Adrenal gland (tissue), 19 donors: ENCODE measurements at places on chromosomes 12 and 14. TPM values are rescaled to one million over a fixed set of nuclear protein-coding genes. Genes with fewer than 3 reads are reported as not detected.
A peak's percentile ranks its signal among the peaks of the same experiment; 100 is the strongest.

GRCh38 chr12:55847033-55847432 lies 4.3 kb upstream of the MMP19 start:
- no peak for DNase-seq

DNA sequence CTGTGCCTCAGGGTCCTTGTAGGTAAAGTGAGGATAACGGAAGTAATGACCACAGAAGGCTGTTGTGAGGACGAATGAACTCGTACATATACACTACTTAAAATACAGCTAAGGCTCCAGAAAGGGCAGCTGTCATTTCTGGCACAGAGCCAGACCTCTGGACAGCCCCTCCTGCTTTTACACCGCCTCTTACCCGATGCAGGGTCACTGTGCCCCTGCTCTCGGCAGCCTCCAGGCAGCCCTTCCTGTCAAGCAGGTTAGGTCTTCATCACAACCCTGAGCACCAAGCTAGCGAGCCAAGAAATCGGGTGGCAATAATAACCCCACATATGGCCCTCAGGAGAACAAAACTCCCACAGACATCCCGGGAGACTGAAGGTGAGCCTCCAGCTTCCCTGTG lies 8.5 kb downstream of the TMEM229B start:
- DNase-seq = no peak

- DNase-seq = no peak
Measured at GRCh38 chr14:75331471-75331870, 52.8 kb downstream of the FOS start.

DNA sequence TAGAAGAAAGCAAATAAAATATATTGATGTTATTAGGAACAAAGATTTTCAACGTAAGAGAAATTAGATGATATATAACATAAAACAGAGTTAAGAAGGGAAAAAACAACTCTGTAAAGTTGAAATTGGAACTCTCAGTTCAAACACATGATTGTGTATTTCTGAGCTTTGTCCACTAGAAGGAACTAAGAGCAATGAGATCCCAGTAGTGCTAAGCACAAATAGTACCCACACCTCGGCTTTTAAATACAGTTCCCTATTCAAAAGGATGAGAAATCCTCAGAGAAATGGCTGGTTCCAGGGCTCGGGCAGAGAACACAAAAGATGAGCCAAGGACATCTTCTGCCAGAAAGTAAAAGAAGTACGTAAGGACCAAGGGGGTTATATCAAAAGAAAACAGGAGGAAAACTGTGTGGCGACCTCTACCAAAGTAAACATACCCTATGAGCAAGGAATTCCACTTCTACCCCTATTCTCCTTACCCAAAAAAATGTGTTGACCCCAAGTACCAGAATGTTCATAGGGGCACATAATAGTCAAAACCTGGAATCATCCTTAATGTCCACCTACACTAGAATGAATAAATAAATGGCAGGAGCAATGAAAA lies 96.6 kb downstream of the SPTSSA start:
- no peak for DNase-seq

The GALNT8 gene
- 3.1 TPM for total RNA-seq

- DNase-seq = no peak
Measured at GRCh38 chr12:23376238-23376637, 573.2 kb downstream of the SOX5 start.

GRCh38 chr12:25583545-25583944 lies 30.5 kb upstream of the LMNTD1 start:
- DNase-seq = peak; percentile 65

- no peak for DNase-seq
Measured at GRCh38 chr14:103656756-103657133, 27.7 kb downstream of the KLC1 start.

- DNase-seq = no peak
Measured at GRCh38 chr14:90797451-90797850, 18.8 kb downstream of the TTC7B start.

The ETV6 gene
- 9.6 TPM for total RNA-seq

GRCh38 chr12:84911271-84912197 lies 1.1 kb downstream of the SLC6A15 start:
- no peak for DNase-seq

The C12orf50 gene
- total RNA-seq = not detected

The RBP5 gene
- 6.9 TPM for total RNA-seq

DNA sequence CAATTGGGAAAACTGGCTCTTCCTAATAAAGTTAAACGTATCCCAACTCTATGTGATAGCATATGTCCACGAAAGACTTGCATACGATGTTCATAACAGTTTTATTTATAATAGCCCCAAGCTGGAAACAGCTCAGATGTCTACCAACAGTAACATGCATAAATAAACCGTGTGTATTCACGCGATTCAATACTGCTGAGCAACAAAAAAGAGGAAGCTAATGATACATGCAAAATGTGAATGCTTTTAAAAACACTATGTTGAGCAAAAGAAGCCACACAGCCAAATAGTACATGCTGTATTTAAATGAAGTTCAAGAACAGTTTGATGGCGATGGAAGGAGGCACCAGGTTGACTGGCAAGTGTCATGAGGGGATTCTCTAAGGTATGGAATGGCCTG lies 55.7 kb downstream of the TRIM9 start:
- no peak for DNase-seq

The IL22 gene
- not detected for total RNA-seq

The SLC6A12 gene
- 0.33 TPM for total RNA-seq

The PAPLN gene
- total RNA-seq = 13.2 TPM

- no peak for DNase-seq
Measured at GRCh38 chr14:71800878-71801277, 131.4 kb upstream of the RGS6 start.

DNA sequence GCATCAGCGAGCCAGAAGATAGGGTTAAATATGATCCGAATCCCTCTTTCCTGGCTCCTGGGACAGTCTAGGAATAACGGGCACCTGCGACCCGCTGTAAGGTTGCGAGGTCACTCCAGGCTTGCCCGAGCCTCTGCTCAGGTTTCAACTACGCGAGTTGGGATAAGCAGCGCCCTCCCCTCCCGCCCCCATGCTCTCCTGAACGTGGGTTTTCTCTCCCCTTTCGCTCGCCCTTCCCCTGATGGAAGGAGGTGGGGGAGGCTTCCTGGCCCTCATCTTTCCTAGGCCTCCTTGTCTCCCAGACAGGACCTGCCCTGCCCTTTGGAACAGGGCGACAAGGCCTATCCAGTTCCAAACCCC lies 753 bp upstream of the ATP5MC2 start:
- DNase-seq = peak; percentile 50

DNA sequence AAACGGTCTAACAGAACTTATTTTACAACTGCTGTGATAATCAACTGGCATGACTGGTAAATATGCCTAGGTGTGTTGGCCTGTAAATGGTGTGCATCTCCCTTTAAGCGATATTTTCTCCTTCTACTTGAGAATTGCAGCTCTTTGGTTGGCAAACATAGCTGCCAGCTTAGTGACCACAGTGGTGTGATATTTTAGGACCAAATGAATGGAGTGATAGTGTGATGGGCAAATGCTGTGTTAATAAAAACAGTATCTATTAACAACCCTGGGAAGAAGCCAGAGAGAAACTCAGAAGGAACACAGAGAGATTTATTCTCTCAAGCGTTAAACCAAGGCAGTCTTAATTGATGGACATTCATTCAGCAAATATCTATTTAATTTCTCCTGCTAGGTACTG lies 278.4 kb downstream of the AACS start:
- no peak for DNase-seq

- no peak for DNase-seq
Measured at GRCh38 chr12:114961491-114961890, 277.5 kb upstream of the TBX3 start.

DNA sequence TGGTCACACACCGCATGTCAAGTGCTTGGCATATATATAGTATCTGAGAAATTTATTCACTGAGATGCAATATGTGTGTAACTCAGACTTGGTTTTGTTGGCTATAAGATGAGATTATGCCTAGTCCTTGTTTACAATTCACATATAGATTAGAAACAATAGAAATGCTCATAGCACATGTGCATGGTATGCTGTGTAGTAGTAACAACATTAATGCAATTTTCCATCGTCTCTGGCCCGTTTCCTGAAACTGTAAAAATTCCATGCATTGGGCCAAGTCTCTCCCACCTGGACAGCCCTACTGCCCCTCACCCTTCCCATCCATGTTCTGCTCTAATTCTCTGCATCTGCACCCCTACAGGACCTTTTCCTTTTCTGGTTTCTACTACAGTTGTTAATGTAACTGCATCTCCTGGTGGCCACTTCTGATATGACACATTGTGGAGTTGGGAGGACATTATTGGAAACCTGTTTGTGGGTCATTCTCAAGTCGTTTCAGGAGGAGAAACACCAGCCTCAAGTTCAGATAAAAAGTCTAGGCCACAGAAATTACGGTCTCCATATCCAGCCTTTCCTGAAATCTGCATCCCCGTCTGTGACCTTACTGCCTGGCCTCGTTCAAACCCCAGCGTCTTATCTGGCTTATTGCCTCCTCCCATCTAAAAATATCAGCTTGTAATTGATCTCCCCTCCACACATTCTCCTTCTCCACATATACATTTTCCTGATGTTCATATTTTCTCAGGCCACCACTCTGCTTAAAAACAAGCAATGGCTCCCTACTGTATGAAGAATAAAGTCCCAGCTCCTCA lies 37.5 kb downstream of the EMP1 start:
- peak; percentile 56 for DNase-seq

- no peak for DNase-seq
Measured at GRCh38 chr14:53621433-53621832, 335.2 kb downstream of the BMP4 start.

The TAS2R8 gene
- total RNA-seq = not detected

DNA sequence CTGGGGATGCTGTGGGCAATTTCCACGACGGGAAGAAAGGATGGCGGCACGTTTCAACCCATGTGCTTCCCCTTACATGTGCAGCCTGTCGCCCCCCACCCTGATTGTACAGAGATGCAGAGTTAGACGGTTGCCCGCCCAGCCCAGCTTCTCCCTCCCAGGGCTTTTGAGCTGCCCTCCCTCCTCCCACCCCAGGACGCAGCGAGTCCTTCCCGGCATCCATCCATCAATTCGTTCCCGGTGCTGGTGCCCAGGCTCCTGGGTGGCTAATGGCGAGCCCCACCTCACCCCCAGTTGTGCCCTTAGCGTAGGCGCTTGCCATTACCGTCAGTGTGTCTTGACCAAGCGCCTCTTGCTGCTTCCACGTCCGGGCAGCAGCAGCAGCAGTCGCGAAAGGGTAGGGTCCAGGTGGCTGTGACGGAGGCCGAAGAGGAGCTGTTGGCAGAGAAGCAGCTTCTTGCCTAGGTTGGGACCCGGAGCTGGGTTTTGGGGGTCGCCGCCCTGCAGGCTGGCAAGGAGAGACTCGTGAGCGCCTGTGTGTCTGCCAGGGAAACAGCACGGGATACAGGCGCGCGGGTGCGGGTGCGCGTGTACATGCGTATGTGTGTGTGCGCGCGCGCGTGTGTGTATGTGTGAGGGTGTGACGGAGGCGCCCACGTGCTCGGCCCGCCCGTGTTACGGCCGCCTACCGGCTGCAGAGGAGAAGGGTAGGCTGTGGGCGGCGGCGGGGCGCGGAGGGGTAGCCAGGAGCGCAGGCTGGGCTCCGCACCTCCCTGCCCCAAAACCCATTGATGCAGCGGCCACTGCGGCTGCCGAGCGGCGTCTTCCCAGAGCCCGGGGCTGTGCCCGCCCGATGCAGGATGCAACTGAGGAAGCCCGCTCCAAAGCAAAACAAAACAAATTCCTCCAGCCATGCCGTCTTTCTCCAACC lies at the start of gene SLC6A15:
Gene SLC6A15 (minus strand): TSS at position 602 of the 931 bp plus-strand sequence. CDS start 20,679 bp downstream, outside the sequence.
- DNase-seq = no peak

The RHEBL1 gene
- 0.28 TPM for total RNA-seq

The SYT1 gene
- 4.7 TPM for total RNA-seq

The SERPINA10 gene
- not detected for total RNA-seq

- DNase-seq = no peak
Measured at GRCh38 chr14:76348898-76349297, 27.0 kb upstream of the ESRRB start.

GRCh38 chr12:47160316-47161244 lies 80.8 kb upstream of the AMIGO2 start:
- no peak for DNase-seq

- no peak for DNase-seq
Measured at GRCh38 chr12:5479761-5480160, 47.9 kb downstream of the NTF3 start.

DNA sequence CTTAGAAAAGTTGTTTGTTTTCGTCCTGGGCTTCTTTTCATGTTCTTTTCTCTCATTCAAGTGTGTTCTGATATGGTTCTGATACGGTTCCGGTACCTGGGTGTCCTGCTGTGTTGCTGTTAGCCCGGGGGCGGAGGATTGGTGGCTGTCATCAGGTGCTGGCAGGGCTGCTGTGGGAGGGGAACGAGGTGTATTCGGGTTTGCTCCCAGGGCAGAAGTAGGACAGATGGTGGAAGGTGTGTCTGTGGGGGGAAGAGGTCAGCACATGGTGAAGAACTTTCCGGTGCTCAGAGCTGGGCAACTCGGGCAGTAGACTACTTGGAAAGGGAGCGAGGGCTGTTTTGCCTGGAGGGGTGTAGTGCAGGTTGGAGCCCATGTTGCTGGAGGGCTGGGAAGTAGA lies 70.2 kb downstream of the SLC25A47 start:
- no peak for DNase-seq

GRCh38 chr12:12531194-12531593 lies 31.5 kb downstream of the DUSP16 start:
- no peak for DNase-seq

- peak; percentile 81 for DNase-seq
Measured at GRCh38 chr12:26122681-26123481, 2.0 kb downstream of the BHLHE41 start.

The PPFIBP1 gene
- 85.2 TPM for total RNA-seq

DNA sequence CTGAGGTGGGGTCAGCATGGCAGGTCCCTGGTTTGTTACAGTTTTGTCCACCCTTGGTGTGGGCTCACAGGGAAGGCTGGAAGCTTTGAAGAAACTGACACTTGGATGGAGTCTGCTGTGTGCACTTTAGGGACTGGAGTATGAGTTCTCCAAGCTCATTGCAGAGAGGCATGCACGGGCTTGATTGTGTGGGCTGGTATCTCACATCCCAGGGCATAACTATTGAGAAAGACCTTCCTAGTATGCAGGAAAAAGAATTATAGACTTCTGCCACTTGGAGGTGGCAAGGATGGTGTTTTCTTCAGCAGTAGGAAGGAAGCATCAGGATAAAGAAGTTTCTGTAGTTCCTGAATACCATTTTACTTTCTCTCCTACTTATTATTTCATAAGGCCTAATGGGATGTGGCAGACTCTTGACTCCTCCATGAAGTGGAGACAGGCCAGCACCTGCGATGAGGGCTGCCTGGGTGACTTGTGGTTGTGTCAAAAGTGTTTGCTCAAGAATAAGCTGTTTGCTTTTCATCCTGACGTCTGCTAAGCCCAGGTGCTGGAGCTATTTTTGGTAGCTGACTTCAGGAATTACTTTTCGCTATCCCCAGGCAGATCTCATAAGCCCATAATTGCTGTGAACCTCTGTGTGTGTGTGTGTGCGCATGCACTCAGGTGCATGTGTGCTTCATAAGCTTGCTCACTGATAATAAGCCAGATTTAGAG lies 125.8 kb downstream of the KTN1 start:
- no peak for DNase-seq

DNA sequence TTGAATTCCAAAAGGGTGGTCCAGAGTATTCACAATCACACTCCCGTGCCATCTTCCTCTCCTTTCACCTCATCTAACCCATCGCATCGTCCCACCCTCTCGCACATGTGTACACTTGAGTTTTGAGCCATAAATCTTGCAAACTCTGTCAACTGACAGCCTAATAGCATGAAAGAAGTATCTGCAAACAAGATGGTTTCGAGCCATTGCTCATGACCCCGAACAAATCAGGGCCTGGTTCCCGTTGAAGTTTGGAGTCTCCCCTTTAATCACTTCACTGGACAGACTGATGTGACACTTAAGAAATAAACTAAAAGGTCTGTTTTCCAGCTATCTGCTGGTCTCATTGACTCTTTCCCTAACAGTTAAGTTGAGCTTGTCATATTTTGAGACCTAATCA lies 223.6 kb upstream of the SOX5 start:
- no peak for DNase-seq
